ENCODE measurements at places on chromosomes 12 and 14.

- DNase-seq: peak; percentile 45
Observed at GRCh38 chr14:101705733-101706508, 55.6 kb upstream of the PPP2R5C start.

- no peak for DNase-seq
Observed at GRCh38 chr12:53102883-53103807, at the start of gene SOAT2. TSS of gene SOAT2 (plus strand) at chr12:53103486. CDS start at chr12:53103578, 92 bp downstream.

DNA sequence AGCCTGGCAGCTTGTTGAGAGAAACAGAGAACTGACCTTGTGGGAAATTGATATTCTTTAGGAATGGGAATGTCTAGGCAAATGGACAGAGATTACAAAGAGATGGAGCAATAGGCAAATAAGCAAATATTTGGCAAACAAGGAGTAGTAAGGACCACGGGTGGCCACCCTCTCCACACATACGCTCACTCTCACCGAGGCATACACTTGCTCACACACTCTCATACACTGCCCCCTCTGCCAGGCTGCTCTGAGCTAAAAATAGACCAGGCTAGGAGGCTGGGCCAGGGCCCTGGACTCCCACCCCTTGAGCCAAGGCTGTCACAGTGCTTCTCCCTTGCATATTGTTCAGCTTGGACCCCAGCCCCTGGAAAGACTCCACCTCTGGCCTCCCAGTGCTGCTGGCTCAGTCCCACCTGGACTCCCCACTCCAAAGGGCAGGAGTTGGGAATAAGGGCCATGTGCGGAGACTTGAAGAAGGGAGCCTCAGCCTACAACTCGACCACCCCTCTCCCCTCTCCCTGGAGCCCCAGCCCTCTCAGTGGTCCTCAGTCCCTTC, 1.1 kb downstream of the PPP1R1A start:
- no peak for DNase-seq

DNA sequence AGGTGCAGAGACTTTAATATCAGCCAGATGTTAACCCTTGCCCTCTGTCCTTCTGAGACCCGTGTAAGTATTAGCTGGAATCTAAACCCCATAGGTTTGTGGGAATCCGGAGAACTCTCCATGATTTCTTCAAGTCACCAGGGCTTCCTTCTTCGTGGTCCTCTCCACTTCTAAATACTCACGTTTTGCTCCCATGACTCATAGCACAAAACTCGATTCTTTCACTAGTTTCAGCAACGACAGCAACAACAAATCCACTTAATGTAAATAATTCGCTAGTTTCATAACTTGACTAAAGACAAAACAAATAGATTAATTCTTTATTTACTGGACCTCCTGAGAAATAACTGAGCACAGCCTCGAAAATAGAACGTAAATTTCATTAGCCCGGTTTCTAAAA, 4.4 kb upstream of the CLEC2A start:
- no peak for DNase-seq

- no peak for DNase-seq
Observed at GRCh38 chr12:88401155-88401554, 179.1 kb downstream of the KITLG start.

DNA sequence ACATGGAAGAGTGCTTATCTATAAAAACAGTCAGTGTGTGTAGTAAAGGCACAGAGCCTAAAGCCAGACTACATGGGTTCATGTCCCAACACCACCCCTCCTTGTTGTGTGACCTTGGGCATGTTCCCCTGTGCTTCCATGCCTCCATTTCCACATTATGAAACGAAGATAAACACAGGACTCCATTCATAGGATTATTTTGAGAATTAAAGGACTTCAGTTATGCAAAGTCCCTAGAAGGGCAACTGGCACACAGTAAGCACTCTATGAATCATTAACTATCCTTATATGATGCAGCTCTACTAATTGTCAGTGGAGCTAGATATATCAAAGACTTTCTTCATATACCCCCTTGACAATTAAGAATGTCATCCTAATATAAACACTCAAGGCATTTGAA, 17.8 kb downstream of the IFNG-AS1 start:
- no peak for DNase-seq

All from stimulated activated CD4-positive, alpha-beta T cell treated with anti-CD3 and anti-CD28 coated beads, TNF-alpha, amount 100 ng/mL, for 1 hour (primary cell).